ENCODE measurements at places on chromosomes 7 and 10.
A peak's percentile ranks its signal among the peaks of the same experiment; 100 is the strongest.

GRCh38 chr7:38728145-38728544 lies 97.0 kb upstream of the AMPH start:
- DNase-seq, result peak; percentile 57

DNA sequence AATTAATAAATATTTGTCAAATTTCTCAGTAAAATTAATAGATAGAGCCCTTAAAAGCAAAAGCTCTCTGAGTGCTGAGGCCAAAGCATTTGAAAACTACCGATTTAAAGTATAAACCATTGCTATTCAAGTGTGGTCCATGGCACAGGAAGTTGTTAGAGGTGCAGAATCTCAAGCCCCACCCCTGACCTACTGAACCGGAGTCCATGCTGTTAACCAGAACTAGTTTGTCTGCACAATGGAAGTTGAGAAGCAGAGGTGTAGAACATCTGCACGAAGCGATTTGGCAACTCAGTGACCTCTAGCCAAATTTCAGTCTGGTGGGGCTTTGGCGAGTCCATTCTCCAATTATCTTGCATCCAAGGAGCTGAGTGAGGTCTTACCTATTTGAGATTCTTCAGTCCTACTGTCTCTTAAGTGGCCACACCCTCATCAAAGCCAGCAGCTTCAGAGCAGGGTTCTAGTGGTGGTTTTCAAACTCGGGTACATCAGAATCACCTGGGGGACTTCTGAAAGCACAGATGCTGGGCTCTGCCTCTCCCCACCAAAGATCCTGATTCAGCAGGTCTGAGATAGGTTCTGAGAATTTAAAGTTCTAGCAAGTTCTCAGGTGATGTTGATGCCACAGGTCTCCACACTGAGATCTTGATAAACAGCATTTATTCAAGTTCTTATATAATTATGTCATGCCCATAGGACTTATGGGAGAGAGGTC lies 96.8 kb upstream of the SAMD8 start:
- DNase-seq, result no peak

- no peak for DNase-seq
These were observed 15.4 kb upstream of the CTTNBP2 start for GRCh38 chr7:117888627-117889026.

DNA sequence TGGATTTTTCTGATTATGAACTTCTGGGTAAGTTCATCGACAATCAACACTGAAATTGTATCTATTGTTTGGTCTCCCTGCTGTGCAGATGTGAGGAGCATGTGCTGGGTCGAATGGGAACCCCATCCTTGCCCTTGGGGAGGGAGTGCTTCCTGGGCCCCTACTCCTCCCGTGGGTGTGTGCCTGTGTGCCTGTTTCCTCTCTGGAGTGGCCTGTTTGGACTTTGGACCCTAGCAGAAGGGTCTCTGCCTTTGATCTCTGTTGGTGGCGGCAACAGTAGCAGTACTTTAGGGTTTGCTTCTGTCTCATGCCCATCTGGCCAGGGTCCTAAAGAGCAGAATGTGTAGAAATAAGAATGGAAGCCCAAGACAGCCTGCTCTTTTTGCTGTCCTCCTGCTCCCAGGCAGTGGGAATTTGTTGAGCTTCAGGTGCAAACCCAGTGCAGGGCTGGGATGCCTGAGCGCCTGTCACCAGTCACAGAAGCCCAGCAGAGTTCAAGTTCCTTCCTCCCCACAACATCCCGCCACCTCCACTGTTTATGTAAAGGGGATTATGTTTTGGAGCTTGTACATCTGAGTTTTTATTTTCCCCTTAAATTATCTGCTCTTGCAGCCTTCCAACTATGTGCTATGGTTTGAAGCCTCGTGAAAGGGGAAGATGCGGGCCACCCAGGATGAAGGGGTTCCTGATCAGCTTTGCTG lies 1.5 kb upstream of the TACR2 start:
- DNase-seq, result no peak

GRCh38 chr10:102674566-102674965 lies 30.3 kb downstream of the TRIM8 start:
- DNase-seq, result no peak

DNA sequence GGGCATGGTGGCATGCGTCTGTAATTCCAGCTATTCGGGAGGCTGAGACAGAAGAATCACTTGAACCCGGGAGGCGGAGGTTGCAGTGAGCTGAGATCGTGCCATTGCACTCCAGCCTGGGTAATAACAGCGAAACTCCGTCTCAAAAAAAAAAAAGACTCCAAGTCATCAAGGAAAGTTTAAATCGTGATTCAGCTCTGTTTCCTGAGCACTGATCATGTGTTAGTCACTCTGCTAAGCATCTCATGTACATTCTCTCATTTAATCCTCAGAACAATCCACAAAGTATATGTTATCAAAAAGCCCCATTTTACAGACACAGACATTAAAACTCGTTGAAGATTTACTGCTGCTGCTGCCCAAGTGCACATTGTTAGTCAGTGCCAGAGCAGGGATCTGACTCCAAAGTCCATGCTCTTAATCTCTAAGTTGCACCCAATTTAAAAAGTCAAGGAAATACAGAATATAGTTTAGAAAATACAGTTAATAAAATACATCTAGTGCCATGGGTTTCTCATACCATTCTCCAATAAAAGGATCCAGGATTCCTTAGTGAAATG lies 6.2 kb downstream of the PIK3AP1 start:
- peak; percentile 62 for DNase-seq

Measured in renal cortical epithelial cell (primary cell).